CD4-positive, alpha-beta T cell treated with Interleukin-2 at 100 ng/mL for 4 hours (primary cell): ENCODE measurements at places on chromosomes 4 and X.

GRCh38 chr4:65880594-65880993 is 210.3 kb upstream of the EPHA5 start:
- no peak for DNase-seq

- DNase-seq: no peak
These were observed 7.6 kb upstream of the OPHN1 start for GRCh38 chrX:68440940-68441339.

GRCh38 chr4:40335525-40335894 is 377 bp downstream of the CHRNA9 start:
- DNase-seq: no peak

DNA sequence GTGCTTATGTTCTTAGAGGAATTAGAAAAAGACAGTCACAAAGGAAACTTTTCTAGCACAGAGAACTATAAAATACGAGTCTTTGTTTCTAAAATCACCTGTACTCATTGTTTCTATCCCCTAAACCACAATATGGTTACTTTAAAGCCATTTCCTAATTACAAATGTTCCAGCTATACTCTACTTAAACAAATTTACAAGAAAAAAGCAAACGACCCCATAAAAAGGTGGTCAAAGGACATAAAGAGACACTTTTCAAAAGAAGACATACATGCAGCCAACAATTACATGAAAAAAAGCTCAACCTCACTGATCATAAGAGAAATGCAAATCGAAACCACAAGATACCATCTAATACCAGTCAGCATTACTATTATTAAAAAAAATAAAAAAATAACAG is 447.3 kb downstream of the RAB28 start:
- DNase-seq: no peak

DNA sequence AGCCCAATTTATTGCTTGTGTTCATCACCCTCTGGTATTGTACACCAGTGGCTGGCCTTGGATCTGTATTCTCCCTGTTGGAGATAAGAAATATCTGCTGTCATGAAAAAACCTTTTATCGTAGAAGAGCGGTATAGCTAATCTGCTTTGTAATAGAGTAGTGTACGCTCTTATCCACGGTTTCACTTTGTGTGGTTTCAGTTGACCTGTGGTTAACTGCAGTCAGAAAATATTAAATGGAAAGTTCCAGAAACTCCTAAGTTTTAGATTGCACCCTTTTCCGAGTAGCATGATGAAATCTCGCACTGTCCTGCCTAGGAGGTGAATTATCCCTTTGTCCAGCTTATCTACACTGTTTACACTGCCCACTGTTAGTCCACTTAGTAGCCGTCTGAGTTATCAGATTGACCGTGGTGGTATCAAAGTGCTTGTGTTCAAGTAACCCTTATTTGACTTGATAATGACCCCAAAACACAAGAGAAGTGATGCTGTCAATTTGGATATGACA is 42.4 kb downstream of the KDM6A start:
- no peak for DNase-seq

DNA sequence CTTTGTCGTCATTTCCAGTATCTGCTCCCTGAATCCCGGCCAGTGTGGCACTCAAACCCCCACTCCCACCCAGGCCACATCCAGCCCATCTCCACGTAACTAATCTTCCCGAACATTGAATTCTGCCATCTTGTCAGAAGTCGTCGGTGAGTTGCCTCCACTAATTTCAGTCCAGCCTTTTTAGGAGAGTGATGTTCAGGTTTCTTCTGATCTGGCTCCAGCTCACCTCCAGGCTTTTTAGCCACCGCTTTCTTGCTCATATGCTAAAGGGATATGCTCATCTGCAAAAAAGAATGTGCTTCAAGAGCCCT is 1.3 kb downstream of the TMEM165 start:
- DNase-seq: no peak

DNA sequence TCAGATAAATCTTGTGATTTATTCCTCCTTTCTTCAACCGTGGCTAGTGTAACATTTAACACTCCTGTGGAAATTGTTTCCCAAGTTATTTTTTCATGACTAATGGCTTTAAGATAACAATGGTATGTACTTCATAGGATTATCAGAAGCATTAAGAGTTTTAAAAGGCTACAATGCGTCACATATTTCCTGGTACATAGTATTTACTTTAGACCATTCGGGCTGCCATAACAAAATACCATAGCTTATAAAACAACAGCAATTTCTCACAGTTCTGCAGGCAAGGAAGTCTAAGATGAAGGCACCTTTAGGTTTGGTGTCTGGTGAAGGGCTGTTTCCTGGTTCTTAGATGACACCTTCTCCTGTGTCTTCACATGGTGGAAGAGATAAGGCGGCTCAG is 158.6 kb downstream of the PAPSS1 start:
- no peak for DNase-seq

DNA sequence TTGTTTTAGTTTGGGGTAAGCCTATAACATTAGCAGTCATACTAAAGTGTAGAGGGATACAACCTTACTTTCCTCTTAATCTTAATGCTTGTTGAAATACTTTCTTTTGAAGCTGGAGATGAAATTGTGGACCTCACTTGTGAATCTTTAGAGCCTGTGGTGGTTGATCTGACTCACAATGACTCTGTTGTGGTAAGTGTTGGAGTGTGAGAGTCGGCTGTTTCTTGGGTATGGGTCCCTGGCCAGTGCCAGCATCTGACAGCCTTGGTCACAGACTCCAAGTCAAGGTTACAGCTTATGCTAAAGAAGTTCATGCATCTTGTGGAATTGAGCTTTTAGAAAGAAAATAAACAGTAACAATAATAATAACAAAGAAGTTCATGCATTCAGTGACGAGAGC is 31.6 kb downstream of the RNF4 start:
- DNase-seq: no peak

DNA sequence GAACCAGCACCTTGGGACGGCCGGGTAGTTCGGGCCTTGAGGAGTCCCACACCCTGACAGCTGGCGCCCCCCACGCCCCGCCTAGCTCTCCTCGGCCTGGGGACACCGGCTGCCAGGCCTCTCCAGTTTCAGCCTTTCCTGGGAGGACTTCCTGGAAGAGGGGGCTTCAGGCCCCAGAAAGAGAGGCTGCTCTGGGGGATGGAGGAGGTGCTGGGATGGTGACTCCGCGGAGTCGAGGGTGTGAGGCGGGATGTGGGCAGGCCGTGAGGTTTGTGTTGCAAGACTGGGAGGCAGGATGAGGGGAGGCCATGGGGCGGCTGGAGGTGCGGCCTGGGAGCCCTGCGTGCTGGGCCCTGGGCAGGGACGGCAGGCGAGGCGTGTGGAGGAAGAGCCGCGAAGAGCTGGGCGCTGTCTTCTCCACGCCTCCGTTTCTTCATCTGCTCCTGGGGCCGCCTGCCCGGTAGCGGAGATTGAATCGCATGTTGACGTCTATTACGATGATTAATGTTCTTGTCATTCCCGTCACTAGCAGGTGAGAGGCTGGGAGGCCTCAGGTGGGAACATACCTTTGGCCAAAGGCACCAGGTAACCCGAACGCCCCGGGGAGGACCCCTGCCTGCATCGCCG is 918 bp upstream of the FGFRL1 start:
- peak; percentile 51 for DNase-seq

DNA sequence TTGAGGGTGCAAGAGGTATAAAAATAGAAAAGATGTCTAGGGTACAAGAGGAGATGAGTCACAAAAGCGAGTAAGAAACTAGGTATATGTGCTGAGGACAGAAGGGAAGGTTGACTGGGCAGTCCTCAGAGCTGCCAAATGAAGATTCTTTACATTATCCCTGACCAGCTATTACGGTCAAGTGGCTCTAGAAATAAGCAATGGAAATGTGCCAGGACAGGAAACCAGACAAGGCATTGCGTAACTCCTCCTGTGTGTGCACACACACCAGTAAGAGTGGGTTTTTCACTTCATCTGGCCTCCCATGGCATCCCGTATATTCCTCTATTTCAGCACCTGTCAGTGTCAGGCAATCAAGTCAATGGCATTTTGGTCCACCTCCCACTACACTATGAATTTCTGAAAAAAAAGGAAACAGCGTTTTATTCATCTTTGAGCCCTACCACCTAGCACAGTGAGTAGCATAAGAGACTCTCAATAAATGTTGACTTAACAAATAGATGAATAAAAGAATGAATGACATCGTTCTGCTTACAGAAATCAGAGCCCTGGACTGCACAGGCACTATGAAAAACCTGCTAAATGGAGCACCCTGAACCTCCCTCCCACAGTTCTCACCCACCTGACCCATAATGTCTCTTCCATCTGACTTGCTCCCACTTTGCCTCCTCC is 62.6 kb upstream of the KLF3 start:
- DNase-seq: no peak

GRCh38 chr4:26839534-26839951 is 21.1 kb upstream of the STIM2 start:
- no peak for DNase-seq

DNA sequence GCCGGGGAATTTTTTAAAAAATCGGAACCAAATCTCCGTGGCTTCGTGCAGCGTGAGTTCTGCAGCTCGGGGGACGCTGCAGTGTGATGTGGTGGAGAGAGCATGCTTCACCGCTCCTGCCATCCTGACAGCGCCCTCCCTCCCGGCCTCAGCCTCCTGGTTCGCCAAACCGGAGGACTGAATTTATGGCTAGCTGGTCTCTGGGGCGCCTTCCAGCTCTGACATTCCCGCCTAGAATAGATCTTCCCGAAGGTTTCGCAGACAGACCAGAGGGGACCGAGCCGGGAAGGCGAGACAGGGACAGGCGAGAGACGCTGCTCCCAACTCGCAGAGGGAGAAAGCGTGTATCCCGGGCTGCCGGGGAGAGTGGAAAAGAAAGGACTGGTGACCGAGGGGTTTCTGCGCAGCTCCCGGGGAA is 25.9 kb downstream of the HOPX start:
- DNase-seq: no peak

GRCh38 chrX:96984538-96984937 is 100.8 kb downstream of the RPA4 start:
- no peak for DNase-seq

GRCh38 chr4:99151452-99151851 is 7.4 kb upstream of the ADH4 start:
- no peak for DNase-seq
